ENCODE measurements at places on chromosomes 3 and 15. TPM values are rescaled to one million over a fixed set of nuclear protein-coding genes. Genes with fewer than 3 reads are reported as not detected.

DNA sequence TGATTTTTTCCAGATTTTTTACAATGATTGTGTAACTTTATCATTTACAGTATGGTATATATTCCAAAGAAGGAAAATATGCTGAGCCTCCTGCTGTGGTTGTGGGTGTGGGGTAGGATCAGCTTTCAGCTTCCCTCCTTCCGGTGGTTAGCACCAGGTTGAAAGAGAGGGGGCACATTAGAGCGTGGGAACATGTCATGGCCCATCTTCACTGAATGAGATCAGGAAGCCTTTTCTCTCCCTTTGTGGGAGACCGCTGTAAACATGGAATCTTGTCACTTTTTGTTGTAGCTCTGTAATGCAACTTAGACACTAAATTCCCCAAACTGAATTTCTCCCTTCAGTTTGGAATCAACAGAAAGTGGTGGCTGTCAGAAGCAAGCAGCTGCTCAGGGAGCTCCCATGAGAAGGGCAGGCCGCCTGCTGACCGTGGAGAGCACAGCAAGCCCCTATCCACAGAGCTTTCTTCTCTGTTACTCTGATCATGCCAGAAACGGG is 86.7 kb upstream of the LIMD1 start:
- DNase-seq: no peak

DNA sequence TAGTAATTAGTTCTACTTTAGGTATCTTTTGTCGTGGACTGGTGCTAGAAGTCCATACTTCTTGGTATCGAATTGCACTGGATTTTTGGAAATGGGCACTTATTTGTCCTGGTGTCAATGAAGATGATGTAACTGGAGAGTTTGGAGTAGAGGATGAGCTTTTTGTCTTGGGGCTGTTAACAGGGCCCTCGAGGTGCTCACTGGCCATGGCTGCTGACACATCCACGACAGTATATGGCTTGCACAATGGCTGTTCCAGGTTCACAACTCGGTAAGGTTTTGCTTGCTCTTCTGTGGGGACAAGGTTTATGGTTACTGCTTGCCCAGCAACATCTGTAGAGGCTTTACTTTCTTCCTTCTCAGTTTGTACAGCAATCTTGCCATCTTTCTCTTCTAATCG is 109.4 kb upstream of the TSPAN3 start:
- no peak for DNase-seq

The NEK4 gene
- total RNA-seq: 12.8 TPM

GRCh38 chr3:121980450-121980796 is 41.6 kb downstream of the ILDR1 start:
- no peak for DNase-seq

GRCh38 chr15:85558848-85559247 is 178.4 kb downstream of the AKAP13 start:
- DNase-seq: peak; percentile 35

DNA sequence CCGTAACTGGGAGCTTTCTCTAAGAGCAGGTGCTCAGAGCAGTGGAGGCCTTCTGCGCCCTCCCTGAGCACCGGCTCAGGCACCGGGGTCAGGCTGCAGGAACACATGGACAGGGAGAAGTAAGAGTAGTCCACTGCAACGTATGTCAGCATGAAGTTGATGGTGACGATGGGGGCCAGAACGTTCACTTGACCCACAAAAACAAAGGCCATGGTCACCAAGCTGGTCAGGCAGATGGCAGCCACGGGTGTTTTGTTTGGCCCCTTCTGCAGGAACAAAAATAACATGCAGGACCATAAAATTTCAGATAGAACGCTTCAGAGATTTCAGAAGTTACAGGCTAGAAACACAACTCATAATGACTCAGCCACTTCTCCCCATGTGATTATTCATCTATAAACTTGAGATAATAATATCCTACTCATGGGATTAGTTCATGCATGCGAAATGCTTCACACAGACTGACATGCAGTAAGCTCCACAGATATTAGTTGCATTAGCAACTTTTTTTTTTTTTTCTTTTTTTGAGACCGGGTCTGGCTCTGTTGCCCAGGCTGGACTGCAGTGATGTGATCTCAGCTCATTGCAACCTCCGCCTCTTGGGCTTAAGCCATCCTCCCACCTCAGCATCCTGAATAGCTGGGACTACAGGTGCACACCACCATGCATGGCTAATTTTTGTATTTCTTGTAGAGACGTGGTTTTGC is 52.2 kb upstream of the HEG1 start:
- no peak for DNase-seq

The NDUFB5 gene
- total RNA-seq: 148 TPM

DNA sequence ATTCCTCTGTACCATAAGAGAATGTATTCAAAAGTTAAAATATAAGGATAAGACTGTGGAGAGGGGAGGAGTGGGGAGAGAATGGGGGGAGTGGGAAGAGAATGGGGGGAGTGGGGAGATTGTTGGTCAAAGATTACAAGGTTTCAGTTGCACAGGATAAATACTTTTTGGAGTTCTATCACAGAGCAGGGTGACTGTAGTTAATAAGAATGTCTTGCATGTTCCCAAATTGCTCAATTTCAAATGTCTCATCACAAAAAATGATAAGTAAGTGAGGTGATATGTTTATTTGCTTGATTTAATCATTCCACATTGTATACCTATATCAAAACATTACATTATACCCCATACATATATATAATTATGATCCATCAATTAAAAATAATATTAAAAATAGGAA is 23.0 kb upstream of the MEF2A start:
- DNase-seq: no peak

- DNase-seq: peak; percentile 18
Observed at GRCh38 chr3:40310705-40311104, 1.2 kb downstream of the EIF1B start.

The C2CD4A gene
- 0.14 TPM for total RNA-seq

The ITIH3 gene
- total RNA-seq: not detected

- no peak for DNase-seq
Observed at GRCh38 chr3:20038699-20039465, 1.4 kb upstream of the KAT2B start.

DNA sequence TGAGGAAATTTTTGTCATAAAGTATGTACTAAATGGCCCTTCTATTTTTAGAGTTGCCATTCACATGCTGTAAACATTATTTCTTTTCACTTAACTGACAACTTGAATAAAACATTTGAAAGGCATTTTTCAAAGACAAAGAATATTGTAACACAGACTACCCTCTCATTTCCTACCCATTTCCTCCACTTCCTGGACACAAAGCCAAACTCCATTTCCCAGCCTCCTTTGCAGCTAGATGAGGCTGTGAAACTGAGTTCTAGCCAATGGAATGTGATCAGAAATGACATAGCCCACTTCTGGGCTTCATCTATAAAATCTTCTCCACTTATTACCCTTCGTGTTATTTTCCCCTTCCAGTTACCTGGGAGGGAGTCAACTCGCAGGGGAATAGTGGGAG is 288.9 kb upstream of the DPH6 start:
- no peak for DNase-seq

GRCh38 chr3:162933656-162934055 is 1437.0 kb downstream of the OTOL1 start:
- DNase-seq: no peak

DNA sequence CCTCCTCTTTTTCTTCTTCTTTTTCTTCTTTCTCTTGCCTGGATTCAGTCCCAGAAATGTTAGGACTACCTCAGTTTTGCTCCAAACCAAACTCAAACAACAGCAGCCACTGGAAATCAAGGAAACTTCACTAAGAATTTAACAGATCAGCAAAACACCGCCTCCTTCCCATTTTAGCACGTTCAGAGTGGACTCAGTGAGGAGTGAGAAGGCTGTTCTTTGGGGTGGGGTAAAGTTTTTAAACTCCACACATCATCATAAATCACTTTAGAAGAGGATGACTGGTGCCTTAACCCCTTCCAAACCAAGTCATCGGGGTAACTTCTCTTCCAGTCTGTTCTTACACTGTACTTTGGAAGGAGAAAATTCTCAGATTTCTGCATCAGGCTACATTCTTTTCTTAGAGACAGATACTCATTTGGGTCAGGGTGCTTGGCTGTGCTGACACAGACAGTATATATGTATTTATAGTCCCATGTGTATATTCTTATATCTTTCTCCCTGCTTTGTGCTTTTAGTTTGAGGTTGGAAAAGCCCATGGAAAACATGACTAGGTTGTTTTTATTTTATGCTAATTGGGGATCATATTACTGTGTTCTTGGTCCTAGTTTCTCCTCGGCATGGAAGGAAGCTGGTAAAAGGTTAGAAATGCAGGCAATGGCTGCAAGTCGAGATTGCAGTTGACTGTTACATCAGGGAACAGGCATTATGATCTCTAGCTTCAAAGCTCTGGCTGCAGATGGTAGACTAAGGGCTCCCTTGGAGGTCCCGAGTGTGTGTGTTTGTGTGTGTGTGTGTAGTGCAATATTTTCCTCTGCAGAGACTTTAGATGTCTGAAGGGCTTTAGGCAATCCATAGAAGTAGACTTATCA is at the start of gene CCDC80:
TSS of gene CCDC80 (minus strand) at position 214 of the 872 bp plus-strand sequence. CDS start 1,238 bp downstream, outside the sequence.
- no peak for DNase-seq

DNA sequence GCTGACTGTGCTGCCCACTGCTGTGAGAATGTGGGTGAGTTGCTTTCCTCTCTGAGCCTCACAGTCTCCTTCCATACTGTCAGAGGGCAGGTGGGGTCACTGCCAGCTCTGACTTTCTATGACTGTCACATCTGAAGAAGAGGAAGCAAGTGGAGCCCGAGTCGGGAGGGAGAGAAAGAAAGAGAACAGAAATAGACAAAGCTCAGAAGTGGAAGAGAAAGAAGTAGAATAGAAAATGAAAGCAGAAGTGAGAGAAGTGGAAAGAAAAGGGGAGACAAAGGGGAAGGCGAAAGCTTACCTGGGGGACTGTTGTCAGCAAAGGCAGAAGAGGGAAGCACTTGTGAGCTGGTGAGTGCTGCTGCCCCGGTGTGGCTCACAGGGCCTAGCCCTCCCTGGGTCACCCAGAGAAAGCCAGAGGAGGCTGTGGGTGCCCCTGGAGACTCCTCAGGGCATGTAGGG is 57.9 kb downstream of the EPHB1 start:
- DNase-seq: peak; percentile 6

- no peak for DNase-seq
Observed at GRCh38 chr3:57006179-57006657, 54.2 kb upstream of the SPATA12 start.

- DNase-seq: no peak
Observed at GRCh38 chr3:2589336-2589969, 490.8 kb downstream of the CNTN4 start.

DNA sequence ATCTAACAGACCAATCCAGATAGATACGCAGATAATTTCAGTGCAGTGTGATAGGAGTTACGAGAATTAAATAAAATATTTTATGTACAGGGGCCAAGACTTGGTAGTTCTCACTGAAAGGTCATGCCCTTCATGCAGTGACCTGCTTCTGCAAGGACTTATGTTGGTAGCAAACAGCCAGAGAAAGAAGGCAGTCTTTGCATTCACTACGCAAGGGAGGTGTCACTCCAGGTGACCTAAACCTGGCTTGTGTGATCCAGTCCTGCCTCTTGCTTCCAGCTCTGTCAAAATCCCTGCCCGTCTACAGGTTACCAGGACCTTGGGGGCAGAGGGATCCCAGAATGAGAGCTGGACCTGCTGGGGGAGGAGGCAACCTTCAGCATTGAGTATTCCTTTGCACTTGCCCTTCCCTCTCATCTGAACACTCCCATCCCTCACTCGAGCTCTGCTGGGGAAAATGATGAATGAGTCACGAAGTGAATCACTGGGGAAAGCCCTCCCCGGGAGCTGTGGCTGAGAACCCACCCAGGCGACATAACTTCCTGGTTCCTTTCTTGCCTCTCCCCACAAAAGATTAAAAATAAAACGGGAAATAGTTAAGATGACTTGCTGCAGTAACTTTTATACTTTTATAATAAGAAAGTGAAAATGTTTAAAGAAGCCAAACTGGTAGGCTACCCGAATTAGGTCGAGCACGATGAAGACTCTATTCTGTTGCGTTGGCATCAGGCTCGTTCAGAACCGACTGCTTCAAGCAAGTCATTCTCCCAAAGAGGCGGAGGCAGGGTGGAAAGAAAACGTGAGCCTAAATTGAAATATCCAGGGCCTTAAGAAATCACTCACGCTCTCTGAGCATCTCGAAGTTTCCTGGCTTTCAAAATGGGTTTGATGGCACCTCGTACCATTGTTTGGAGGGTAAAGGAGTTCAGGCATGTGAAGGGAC is 216.1 kb downstream of the SLCO3A1 start:
- DNase-seq: peak; percentile 78

The COL6A5 gene
- total RNA-seq: not detected

- peak; percentile 49 for DNase-seq
Observed at GRCh38 chr3:4994144-4994730, 15.0 kb downstream of the BHLHE40 start.

- DNase-seq: no peak
Observed at GRCh38 chr15:100693451-100693850, 91.1 kb downstream of the ASB7 start.

DNA sequence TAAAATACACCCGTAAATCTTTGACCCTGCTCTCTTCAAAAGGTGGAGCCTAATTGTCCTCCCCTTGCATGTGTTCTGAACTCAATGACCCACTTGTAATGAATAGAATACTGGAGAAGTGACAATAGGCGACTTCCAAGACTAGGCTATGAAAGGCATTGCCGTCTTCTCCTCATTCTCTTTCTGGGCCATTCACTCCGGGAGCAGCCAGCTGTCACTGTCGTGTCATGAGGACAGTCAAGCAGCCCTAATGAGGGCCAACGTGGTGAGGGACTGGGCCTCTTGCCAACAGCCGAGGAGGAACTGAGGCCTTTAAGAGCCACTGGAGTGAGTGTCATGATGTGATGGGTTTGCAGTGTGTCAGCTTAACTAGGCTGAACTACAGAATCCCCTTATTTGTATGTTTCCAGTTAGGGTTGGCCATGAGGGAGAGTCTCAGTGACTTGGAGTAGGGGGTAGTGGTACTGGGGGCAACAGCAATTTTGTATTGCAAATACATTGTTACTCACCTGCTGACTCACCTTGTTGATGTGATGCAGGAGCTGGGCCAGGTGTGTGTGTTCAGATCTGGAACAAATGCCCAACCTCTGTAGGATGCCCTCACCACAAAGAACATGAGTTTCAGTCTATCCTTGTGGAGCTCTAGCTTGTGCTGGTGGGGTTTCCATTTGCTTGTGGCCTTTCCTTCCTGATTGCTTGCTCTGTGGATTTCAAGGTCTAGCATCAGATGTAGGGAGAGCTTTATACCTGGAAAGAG is 188.5 kb upstream of the PROK2 start:
- DNase-seq: no peak

GRCh38 chr15:75639191-75639708 is 774 bp downstream of the IMP3 start:
- no peak for DNase-seq
